ENCODE measurements at places on chromosomes 13 and 19.
A peak's percentile ranks its signal among the peaks of the same experiment; 100 is the strongest.

- no peak for DNase-seq
These were observed 53.3 kb upstream of the SLC7A1 start for GRCh38 chr13:29648760-29649159.

GRCh38 chr19:8607386-8607785 lies 3.1 kb downstream of the ADAMTS10 start:
- DNase-seq, result no peak

- no peak for DNase-seq
These were observed 26.1 kb downstream of the MBNL2 start for GRCh38 chr13:97248243-97248642.

DNA sequence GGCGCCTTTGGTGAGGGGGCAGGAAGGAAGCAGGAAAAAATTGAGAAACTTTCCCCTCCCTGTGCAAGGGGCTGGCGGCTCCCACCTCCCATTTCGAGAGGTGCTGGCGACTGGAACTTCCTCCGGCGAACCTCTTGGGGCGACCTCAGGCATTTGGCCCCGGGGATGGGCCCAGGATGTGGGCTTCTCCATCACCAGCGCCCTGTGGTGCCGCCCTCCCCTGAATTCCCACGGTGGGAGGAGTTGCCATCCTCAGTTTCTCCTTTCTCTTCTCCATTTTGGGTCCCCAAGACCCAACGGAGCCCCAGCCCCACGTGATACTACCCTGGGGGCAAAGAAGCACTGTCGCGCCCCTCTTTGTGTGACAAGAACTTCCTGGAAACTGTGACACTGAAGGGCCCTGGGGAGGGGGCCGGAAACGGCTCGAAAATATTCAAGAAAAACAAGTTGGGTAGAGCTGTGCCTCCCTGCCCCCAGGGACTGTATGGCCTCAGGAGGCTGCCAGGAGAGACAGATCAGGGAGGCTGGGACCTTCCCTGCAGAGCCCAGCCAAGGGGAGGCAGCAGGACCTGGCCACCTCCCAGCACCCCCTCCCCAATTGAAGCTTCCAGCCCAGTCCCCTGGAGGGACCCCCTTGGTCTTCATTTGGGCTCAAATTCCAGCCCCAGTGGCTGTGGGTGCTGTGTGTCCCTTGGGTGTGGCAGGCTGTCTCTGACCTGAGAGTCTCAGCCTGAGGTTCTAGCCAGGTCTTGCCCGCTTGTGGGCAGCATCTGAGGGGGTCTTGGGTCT lies 16.2 kb upstream of the AP1M2 start:
- DNase-seq, result peak; percentile 83

DNA sequence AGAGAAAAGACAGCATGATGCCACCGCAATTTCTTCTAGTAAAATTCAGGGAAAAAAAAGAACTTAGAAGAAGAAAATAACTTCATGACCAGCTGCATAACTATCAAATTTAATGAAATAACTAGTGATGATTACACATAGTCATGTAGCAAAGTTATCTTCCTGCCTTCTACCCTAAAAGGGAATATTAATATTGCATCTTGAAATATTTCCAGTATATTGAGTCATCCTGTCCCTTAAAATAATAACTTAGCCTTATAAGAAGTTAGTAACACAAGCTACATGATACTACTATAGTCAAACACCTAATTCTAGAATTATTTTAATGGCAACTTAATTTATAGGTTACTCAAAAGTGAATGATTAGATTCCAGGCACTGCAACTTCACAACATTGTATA lies 289.2 kb downstream of the KLF12 start:
- no peak for DNase-seq

GRCh38 chr13:97342136-97342535 lies 91.8 kb upstream of the RAP2A start:
- no peak for DNase-seq

- DNase-seq, result no peak
These were observed 97.5 kb downstream of the TNFSF11 start for GRCh38 chr13:42671502-42671901.

- no peak for DNase-seq
These were observed 1328.8 kb downstream of the OLFM4 start for GRCh38 chr13:54357284-54357933.

- no peak for DNase-seq
These were observed 34.3 kb upstream of the IL17D start for GRCh38 chr13:20669162-20669561.

GRCh38 chr19:52959613-52960295 lies 2.9 kb downstream of the ZNF816 start:
- DNase-seq, result no peak

DNA sequence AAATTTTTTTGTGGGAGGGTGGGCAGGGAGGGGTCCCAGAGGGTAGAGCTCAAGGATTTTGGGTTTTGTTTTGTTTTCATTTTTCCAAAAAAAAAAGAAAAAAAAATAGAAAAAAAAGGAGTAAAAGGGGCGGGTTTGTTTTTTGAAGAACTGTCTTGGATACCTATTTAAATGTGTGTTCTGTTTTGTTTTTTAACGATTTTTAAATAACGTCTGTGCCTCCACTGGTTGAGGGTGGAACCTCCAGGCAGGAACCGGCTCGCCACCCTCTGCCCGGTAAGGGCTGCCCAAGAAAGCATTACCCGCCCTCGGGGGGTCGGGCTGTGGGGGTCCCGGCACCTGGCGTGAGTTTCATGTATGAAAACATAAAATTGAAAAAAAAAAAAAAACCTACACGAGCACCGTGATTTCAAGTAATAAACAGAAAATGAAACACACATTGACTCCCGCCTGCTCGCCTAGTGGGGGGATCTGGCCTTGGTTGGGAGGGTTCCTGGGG lies 10.4 kb downstream of the MIDN start:
- DNase-seq, result no peak

DNA sequence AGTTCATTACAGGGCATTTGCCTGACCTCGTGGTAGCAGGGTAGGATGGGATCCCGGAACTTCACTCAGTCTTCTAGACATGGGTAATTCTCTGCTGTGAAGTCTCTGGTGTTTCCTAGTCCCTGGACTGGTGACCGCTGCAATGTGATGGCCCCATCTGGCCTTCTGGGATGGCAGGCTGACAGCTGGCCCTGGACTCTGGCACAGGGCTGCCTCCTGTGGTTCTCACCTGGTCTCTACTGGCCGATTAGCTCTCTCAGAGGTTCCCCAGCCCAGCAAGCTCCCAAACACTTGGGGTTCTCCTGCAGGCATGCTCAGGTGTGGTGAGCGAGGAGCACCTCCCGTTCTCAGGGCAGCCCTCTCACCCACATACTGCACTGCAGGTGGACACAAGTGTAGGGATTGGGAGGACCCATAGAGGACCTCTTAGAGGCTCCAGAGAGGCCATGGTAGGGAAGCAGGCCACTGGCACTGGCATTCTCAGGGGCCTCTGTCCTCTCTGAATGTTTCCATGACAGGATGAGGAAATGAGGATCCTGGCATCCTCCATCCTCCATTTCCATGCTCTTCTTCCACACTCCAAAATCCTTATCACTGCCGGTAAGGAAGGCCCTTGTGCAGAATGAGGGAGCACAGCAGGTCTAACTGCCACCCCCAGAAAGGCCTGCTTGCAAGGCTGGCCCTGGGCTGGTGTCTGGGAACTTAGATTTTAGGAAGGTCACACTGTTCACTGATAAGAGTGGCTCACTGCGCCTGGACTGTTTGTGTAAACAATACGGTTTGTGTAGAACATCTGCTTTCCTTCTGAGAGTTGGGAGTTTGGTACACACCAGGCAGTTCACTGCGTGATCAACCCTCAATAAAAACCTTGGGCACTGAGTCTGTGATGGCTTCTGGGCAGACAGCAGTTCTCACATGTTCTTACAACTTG lies 31.5 kb upstream of the FARP1 start:
- no peak for DNase-seq

DNA sequence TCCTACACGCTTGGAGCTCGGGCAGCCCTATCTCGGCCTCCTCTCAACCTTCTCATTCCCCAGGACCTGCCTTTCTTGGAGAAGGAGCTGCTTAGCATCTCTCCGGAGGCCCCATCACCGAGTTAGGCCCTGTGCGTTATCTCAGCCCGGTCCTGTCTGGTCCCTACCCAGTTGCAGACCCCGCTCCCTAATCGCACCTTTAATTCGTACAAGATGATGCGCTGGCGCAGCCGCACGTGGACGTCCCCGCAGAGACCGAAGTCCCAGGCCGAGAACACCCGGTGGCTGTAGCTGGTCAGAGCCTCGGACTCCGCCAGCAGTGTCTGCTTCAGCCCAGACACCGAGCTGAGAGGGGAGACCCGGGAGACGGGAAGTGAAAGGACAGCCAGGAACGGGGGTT lies 5.7 kb upstream of the LENG1 start:
- no peak for DNase-seq

GRCh38 chr19:3405261-3405653 lies 38.9 kb downstream of the NFIC start:
- DNase-seq, result no peak

- no peak for DNase-seq
These were observed 483.3 kb upstream of the SPRY2 start for GRCh38 chr13:80824229-80824628.

DNA sequence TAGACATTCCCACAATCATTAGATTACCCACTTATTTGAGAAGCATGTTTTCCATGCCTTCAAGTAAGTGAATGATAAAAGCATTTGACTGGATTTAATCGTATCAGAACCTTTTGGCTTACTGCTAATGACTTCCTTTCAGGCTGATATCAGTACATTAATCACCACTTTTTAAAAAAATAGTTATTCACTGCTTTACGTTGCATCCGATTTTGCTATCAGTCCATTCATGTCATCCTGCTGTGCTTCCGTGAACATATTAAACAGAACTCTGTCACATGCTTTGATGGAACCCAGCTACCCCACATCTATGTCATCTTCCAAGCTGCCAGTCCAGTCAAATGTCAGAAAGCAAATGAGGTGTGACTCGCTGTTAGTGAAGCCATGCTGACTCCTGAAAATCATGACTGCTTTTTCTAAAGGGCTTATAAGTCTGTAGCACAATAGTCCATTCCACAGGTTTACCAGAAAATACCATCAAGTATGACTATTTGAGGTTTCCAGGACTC lies 440.9 kb downstream of the IRS2 start:
- DNase-seq, result no peak

DNA sequence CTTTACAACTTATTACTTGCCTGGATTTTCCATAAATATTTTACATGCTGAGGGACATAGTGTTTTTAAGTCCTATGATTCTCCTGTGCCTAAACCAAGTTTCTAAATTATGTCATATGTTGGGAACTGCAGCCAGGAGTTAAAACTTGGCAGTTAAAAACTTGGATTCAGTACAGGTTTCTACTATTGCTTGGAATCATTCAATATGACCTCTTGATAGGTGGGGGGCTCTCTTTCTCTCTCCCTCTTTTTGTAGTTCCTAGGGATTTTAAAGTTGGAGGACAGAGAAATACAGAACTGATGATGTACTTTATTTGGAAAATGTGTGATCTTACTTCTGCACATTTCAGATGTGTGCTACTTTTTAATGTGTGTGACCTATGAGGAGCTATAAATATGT lies 4.7 kb downstream of the CSNK1A1L start:
- no peak for DNase-seq

DNA sequence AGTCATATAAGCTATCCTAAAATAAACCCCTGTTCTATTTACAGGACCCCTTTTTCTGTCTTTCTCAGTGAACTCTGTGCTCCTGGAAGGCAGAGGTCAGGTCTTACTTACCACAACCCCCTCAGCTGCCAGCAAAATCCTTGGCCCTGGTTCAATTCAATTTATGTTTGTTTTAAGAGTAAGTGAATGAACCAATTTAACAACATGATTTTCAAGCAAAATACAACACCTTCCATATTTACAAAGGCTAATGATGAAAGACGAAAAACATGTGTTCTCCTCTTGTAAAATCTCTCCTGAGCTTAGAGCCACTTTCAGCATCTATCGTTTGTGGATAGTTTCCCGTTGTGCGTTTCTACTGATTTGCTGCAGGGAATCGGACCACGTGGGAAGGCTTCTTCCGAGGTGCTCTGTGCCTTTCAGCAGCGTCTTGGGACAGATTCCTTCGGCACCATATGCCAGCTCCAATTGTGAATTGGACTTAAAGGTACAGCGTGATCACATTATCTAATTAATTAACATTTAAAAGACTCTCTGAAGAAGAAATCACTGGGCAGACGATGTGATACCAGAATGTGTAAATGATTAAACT lies 411.7 kb downstream of the IRS2 start:
- DNase-seq, result no peak

DNA sequence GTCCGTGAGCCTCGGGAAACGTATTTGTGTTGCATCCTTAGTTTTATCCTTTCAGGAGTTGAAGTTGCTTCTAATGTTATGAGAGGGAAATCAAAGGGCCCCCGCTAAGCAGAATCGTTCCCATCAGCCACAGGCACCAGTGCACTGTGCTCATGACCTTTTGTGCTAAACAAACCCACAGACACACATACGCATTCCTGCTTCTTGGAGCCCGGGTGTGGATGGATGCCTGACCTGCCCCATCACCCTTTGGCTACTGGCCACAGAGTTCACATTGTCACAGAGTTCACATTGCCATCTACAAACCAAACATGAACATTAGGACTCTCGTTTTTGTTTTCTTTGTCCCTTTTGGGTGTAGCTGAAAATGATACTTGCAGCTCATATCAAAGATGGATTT lies 47.2 kb downstream of the CHST8 start:
- no peak for DNase-seq

DNA sequence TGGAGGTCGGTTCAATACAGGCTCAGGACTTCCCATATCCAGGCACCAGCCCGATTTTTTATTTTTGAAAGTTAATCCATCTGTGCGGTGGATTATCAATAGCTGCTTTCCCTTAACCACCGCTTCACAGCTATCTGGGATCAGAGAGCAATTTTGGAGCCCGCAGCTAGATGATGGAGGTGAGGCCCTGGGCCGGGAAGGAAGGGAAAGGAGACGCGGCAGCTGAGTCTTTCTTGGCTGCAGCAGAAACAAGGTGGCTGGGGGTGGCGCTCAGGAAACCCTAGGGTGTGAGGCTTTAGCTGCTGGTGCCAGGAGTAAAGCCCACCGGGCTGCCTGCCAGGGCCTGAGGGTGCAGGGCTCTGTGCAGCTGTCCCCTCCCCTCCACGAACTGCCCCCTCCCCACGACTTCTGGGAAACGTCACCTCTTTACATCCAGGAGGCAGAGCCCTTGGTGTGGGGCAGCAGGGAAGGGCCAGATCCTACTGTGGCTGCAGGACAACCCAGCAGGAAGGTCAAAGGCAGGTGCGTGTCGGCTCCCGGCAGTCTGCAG lies 307.0 kb downstream of the ZNF536 start:
- no peak for DNase-seq

DNA sequence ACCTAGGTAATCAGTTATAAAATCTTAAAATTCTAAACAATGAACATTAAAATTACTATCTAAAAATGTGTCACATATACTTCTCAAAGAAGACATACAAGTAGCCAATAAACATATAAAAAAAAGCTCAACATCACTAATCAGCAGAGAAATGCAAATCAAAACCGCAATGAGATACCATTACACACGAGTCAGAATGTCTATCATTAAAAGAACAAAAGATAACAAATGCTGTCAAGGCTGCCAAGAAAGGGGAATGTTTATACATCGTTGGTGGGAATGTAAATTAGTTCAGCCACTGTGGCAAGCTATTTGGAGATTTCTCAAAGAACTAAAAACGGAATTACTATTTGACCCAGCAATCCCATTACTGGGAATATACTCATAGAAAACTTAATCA lies 310.3 kb upstream of the EDNRB start:
- no peak for DNase-seq

GRCh38 chr19:30877661-30878113 lies 471.5 kb downstream of the TSHZ3 start:
- DNase-seq, result no peak

- DNase-seq, result peak; percentile 42
These were observed 109.2 kb downstream of the ESD start for GRCh38 chr13:46687810-46688209.
